ENCODE measurements at places on chromosomes 5 and 9.

- no peak for DNase-seq
Measured at GRCh38 chr5:125181955-125182354, 435.5 kb upstream of the ZNF608 start.

DNA sequence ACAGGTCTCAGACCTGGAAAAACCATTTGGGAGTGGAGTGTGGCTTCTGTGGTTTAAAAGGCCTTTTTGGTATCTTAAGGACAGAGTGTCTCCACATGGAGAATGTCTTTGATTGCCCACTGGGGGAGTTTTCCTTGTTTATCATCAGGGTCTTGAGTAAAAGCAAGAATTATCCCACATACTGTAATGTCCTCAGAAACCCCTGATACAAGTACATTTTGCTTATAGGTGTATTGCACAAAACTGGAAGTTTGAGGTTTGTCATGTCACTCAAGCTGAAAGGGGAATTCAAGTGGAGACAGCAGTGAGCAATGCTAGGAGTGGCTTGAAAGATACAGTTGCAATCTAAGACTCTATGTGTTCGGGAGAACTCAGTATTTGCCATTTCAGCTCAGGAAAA lies 62.7 kb upstream of the GRAMD2B start:
- no peak for DNase-seq

GRCh38 chr9:99305820-99306811 lies 84.0 kb downstream of the SEC61B start:
- no peak for DNase-seq

- no peak for DNase-seq
Measured at GRCh38 chr5:172097356-172097755, 90.7 kb downstream of the STK10 start.

DNA sequence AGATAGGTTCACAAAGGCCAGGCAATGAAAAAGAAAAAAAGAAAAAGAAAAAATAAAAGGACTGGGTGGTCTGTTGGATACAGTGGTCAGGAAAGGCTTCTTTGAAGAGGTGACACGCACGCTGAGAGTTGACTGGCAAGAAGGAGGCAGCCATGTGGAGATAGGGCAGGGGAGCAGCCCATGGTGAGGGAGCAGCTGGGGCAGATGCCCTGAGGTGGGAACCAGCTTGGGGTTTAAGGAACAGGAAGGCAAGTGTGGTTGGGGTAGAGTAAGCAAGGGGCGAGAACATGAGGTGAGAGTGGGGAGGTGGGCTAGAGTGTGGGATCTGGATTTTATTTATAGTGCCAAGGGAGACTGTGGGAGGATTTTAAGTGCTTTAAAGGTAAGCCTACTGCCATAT lies 6.8 kb downstream of the ENHO start:
- no peak for DNase-seq

DNA sequence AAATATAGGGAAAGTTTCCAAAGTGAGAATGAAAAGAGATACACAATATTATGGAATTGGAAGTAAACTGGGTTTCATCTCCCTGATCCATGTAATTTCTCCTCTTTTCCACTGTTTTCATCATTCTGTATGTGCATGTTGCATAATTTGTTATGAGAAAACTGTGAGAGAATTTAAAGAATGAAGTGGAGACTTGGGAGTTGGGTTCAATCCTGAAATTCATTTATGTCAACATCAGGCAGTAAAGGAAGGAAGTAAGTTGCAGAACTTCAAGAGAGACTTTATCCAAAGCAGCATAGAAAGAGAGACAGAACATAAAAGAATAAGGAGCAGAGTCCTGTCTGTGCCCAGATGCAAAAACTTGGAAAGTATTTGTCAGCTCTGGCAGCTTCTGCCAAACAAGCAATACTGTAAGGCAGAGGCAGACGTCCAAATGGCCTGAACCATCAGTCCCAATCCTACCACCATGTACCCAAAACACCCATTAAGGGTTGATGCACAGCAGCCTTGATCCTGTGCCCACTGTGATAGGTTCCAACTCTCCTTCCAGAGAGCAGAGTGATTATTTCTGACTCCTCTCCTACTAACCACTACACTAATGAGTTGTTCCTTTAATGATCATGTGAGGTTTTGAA lies 425.3 kb upstream of the CDH6 start:
- no peak for DNase-seq

DNA sequence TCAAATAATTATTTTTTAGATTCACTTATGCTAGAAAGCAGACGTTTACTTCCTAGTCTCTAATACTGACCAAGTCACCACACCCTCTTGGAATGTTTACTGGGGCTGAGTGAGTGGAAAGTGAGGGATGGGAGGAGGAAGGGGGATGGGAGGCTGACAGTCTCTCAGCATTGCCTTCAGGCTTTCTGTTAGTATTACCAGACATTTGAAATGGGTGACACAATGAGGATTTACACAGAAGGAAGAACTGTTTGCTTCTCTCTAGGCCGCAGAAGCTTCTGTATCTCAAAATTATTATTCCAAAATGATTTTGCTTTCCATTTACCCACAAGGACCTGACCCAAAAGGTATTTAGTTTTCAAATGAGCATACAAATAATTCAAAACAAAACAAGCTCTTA lies 232.8 kb upstream of the ZNF608 start:
- DNase-seq: no peak

DNA sequence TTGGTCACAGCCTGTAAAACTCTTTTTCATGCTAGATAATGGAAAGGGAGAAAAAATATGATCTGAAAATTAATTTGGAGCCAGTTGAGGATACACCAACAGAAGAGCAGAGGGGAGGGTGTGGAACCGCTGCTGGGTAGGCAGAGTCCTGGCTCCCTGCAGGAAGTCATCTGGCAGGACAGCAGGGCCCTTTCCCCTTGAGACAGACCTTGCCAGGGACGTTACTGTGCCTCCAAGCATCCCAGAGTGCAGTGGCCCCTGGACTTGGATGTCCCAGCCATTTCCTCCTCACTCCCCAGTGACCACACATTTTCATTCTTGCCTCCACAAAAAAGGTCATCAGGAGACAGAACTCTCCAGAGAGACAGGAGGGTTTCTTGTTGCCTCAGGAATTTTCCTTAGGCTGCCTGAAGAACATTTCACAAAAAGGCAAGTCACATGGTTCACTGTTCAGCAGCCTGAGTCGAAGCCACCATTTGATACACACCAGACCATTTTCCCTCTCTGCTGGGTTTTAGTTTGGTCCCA lies 5.9 kb downstream of the TRPM3 start:
- DNase-seq: no peak

DNA sequence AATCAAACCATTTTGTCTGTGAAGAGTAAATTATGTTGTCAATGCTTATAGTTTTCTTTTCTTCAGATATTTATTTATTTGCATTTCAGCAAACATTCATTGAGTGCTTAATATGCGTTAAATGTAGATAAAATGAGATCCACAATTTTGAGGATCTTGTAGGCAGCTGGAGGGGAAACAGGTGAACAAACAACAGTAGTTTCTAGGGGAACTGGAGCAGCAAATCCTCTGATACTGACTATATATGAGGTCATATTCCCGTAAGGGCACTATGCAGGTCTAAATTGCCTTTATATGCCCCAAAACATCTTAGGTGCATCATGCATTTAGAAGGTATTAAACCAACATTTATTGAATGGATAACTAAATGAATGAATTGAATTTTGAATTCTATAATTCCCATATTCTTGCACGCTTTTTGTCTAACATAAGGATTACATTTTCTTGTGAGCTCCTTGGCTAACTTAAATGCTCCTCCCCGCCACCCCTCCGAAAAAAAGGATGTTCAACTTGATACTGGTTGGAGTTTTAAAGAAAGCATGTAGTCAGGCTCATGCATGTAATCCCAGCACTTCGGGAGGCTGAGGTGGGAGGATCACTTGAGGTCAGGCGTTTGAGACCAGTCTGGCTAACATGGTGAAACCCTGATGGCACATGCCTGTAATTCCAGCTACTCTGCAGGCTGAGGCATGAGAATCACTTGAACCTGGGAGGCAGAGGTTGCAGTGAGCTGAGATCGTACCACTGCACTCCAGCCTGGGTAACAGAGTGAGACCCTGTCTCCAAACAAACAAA lies 299.8 kb downstream of the TMEM38B start:
- DNase-seq: no peak

DNA sequence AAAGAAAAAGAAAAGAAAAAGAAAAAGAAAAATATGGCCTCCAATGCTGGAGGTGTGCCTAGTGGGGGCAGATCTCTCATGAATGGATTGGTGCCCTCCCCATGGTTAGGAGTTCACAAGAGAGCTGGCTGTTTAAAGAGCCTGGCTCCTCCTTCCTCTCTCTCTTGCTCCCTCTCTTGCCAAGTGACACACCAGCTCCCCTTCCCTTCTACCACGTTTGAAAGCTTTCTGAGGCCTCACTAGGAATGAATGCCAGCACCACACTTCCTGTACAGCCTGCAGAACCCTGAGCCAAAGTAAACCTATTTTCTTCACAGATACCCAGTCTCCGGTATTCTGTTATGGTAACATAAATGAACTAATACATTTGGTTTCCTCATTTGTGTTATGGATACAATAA lies 14.4 kb upstream of the GALNT10 start:
- DNase-seq: no peak

GRCh38 chr9:90925581-90926257 lies 124.1 kb downstream of the SYK start:
- no peak for DNase-seq

GRCh38 chr5:160629003-160629402 lies 207.3 kb downstream of the PTTG1 start:
- DNase-seq: no peak

DNA sequence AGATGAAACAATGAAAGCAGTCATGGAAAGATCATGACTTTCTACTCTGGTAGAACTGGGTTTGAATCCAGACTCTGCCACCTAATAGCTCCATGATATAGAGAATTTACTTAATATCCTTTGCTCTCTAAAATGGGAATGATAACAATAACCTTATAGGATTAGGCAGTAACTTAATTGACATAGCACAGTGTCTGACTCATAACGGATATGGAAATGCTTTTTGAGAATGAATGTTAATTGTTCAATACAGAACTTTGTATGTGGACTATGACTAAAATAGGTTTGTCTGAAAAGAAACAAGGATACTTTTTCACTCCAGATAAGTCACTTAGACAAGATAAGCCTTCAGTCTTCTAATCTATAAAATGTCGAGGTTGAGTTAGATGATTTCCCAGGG lies 330.7 kb downstream of the PTPRD start:
- no peak for DNase-seq

DNA sequence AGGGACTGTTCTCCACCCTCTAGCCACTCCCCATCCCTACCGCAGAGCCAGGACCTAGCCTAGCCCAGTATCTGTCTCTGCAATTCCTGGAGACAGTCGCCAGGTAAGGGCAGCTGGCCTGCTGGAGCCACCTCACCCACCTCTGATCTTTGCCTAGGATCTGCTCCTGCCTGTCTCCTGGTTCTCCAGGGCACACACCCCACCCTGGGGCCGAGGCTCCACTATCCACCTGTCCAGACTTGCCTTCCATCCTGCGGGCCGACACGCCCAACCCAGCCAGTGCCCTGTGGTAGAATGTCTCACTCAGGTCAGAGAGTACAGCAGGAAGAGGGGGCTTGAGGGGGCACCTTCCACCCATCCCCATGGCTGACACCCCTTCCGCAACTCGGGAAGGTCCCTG lies 15.7 kb upstream of the AQP7 start:
- DNase-seq: no peak

DNA sequence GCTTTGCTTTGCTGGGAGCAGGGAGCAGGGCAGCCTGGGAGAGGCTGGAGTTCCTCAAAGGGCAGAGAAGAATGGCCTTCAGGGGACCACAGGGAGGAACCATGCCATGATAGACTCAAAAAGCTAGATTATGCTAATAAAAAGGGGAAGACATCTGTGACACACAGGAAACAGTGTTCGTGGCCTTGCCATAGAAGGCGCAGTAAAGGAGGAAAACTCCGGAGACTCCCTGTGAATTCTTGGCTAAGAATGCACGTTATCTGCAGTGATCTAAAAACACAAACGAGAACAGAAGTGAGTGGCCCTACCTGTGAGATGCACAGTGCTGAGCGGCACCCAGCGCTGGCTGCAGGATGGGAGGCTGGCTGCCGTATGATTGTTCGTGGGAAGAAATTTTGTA lies 15.9 kb upstream of the LTC4S start:
- DNase-seq: no peak

- DNase-seq: no peak
Measured at GRCh38 chr9:75188756-75189155, 100.4 kb downstream of the OSTF1 start.

DNA sequence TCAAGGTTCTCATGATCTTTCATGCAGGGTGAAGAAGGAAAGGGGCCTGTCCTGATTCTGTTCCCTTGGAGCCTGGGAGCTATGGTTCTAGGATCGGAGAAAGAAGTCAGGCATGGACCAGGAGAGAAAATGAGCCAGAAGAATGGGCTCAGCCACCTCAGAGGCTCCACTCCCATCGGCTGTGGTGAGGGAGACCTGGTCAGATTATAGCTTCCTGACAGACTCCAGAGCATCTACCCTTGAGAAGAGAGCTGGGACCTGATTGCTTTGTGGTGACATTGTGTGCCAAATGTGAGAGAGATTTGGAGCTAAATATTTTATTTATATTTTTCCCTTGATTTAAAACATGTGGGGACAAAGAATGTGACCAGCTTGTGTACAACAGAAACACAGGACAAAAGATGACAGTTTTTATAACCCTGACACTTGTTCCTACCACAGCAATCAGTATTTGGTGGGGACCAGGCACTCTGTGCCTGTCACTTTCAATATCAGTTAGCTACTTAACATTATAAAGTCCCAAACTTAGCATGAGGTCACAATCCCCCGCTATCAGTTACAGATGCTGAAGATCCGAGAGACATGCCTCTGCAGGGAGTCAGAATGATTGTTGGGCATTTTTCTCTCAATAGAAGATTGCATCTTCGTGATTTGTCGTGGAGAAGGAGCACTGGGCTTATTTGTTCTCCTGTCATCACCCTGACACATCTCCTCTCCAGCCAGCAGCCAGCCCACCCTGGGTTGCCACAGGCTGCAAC lies 228.3 kb upstream of the ADAMTS16 start:
- DNase-seq: no peak

DNA sequence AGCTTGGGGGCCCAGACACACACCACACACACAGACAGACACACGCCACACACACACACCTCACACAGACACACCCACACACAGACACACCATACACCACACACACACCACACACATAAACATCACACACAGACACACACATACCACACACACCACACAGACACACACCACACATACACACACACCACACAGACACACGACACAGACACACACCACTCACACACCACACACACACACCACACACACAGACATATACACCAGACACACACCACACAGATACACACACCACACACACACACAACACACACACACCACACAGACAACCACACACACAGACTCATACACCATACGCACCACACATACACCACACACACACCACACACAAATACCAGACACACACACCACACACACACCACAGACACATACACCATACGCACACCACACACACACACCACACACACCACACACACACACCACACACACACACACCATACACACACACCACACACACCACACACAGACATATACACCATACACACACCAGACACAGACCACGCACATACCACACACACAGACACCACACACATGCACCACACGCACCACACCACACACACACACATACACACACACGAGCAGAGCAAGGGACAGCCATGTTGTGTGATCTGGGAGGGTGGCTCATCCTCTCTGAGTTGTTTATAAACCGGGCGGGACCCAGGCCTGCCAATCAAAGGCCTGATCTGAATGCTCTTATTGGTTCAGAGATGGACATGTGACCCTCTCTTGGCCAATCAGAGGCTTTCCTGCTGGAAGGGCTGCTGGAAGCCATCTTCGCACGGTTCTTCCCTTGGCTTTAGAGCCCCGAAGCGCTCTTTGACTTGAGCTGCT lies 148.3 kb downstream of the GAPVD1 start:
- DNase-seq: peak; percentile 75

- DNase-seq: no peak
Measured at GRCh38 chr9:134230092-134230941, 66.0 kb upstream of the RNU6ATAC start.
